ENCODE measurements at places on chromosomes 3 and 15.
A peak's percentile ranks its signal among the peaks of the same experiment; 100 is the strongest.

DNA sequence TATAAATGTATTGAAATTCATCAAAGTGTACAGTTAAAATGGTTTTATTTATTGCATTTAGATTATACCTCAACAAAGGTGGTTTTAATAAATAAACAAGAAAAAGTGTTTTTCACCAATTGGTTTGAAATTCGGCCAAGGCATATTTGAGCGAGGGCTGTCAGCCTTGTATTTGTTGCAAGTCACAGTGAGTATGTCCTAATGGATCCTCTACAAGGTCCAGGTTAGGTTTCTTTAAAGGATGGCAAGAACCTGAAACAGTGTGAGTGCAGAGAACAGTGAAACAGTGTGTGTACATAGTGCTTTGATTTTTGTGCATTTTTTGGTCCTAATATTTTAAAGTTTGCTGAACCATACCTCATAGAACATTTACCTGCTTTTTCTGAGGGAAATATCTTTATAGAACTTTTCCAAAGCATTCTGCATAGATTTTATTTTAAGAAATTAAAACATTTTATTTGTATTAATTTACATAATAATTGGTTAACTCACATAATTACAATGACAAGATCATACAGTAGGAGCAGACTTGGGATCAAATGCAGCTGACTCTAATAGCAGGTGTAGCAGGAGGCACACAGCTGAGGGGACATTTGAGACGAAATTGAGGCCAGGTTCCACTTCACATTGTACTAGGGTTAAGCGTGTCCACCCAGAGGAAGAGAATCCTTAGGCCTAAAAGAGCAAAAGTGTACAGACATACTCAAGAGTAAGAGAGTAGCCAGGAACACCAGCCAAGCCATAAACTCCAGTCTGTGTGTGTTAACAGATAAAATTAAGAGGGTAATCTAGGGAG lies 428.8 kb upstream of the TPRG1 start:
- DNase-seq: no peak

DNA sequence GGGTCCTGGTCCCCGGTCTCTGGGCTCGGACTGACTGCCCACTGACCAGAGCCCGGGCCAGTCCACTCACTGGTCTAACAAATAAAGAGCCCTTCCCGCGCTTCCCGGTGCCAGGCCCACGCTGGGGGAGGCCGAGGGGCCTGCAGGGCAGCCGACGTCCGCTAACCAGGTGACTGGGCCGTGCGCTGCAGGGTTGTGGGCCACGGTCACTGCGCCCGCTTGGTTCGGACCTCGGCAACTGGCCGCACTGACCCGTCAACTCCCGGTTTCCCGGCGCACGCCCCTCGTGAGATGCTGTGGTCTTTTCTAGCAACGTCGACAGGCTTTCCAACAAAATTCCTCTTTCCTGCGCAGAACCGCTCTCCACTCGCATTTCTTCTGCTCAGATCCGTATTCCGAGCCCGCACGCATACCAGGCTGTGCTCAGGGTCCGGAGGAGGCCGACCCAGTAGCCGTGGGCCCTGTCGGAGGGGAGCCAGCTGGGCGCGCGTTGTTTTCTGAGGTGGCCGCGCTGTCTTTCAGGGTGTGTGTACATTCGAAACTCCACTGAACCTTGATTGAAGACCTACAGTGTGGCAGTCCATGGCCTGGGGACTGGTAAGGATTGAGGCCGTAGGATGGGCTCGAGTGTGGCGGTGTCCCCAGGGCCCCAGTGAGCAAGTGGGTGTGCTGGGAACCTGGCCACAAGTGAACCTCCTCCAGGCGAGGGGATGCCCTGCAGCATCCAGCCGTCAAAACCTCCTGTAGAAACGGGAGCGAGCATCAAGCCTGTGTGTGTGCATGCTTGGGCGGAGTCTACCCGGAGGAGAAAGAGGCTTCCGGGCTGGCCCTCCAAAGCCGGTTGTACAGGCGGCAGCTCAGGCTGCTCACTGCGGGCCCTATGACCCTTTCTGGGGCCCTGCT lies 875 bp upstream of the NT5DC2 start:
- no peak for DNase-seq

DNA sequence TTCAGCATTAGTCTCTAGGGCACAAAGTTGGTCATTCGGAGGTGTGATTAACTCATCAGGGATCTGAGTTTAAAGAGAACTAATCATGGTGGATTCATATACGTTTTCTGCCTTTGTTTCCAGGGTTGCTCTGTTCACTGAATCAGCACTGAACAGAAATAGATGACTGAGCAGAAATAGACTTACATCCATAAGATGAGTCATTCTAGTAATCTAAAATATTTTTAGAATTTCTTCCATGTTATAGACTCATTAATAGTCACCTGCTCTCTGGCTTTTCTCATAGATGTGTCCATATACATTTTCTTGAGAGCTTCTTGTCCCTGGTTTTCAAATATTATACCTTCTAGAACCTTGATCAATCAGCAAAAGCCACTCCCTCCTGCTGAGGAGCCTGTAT lies 837.6 kb upstream of the DPPA4 start:
- no peak for DNase-seq

- no peak for DNase-seq
These were observed 1292.6 kb downstream of the SI start for GRCh38 chr3:163785693-163786092.

DNA sequence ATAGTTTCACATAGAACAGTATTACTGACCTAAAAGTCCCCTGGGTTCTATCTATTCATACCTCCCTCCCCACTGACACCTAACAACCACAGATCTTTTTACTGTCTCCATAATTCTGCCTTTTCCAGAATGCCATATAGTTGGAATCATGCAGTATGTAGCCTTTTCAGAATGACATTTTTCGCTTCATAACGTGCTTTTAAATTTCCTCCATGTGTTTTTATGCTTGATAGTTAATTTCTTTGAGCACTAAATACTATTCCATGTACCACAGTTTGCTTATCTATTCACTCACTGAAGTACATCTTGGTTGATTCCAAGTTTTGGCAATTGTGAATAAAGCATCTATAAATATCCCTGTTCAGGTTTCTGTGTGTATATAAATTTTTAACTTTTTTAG lies 77.7 kb upstream of the GPR149 start:
- DNase-seq: no peak

DNA sequence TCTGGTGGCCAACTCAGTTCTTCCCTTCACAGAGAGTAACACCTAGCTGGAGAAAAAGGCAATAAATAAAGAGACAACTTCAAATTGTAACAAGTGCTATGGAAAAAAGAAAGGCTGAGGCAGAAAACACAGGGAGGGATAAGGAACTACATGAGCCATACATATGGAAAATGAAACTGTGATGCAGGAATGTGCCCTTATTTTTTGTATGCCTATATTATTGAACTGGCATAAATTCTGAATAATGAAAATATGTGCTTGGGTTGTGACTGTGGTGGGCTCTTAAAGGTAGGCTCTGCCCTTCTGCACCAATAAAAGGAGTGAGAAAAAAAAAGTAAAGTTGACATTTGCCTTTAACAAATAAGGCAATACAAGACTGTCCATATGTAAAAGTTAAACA lies 19.6 kb downstream of the FHIT start:
- DNase-seq: no peak

GRCh38 chr3:10531031-10531430 lies 25.6 kb upstream of the ATP2B2 start:
- no peak for DNase-seq

- no peak for DNase-seq
These were observed 84.6 kb upstream of the DPH6 start for GRCh38 chr15:35630532-35630931.

GRCh38 chr15:71114887-71115566 lies at the start of gene THSD4:
TSS of gene THSD4 (plus strand) at chr15:71115471.
- peak; percentile 56 for DNase-seq

DNA sequence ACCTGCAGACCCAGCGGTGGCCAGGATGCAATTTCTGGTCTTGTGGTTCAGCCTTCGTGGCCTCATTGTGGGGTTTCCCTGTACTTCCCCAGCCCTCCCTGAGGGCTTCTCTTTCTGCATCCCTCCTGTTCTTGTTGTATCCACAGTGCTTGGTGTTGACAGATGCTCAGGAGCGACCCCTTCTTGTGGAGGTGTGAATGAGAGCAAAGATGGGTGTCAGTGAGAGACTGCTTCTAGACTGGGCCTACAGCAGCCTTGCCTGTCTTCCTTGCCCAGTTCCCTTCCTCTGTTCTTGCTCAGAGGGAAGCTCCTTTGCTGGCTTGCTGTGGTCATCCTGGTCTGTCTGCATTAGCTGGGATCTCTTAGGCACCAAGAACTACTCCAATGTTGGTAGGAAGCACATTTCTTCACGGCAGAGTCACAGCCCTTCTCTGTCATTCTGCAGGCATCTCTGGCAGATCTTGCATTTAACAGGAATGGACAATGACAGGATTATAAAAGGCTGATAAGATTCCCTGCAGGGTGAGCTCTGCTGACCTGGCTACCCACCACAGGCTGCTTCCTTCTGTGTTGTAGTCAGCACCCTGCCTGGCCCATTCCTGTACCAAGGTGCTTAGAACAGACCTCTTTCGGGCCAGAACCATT lies 317.8 kb upstream of the C2CD4B start:
- no peak for DNase-seq

- peak; percentile 40 for DNase-seq
These were observed 753 bp downstream of the ITGB5 start for GRCh38 chr3:124886168-124887056.

DNA sequence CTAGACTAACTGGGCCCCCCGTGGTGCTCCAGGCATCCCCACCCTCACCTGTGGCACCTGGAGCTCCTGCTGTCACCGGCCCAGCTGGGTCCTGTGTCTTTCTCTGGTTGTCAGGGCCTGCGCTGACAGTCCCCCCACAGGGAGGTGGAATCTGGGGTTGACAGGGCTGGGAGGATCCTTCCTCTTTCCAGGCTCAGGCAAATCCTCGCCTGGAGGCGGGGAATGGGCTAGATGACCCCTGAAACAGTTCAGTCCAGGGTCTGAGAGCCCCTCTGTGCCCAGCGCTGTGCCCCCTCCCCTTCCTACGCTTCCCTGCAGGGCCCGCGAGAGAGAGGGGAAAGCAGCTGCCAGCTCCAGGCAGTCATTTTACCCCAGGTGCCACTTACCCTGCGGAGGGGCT lies 50.1 kb upstream of the MCF2L2 start:
- DNase-seq: no peak

DNA sequence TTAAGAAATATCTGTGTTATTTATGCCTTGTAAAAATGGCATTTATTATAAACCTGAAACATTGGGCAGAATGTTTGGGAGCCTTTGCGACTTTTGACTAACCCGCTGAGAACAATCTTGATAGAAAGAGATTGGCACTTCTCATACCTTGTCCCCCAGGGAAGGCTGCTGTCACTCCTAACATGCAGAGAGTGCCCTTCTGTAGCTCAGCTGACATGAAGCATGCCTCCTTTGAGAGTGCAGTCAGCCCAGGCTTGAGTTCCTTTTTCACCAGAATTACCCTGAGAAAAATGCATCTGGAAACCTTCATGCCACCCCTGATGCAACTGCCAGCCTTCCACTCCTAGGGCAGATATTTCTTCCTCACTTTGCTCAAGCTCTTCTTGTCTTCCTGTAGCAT lies 569.2 kb upstream of the ARPP21 start:
- DNase-seq: no peak

- peak; percentile 63 for DNase-seq
These were observed 672 bp downstream of the TFRC start for GRCh38 chr3:196081002-196081833.

DNA sequence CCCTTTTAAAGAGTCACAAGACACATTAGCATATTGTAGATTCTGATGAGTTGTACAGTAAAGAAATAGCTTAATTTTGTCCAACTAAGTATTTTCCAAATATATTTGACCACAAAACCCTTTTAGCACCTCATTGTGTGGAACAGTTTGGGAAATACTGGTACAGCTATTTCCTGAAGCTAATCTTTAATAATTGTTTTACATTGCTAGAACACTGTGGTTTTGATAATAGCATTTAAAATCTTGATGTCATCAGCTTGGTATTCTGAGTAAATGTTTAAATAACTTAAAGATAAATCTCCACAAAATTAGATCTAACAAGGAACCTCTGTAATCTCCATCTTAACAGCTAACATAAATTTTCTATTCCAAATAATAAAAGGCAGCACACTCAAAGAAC lies 140.0 kb upstream of the MLF1 start:
- no peak for DNase-seq

DNA sequence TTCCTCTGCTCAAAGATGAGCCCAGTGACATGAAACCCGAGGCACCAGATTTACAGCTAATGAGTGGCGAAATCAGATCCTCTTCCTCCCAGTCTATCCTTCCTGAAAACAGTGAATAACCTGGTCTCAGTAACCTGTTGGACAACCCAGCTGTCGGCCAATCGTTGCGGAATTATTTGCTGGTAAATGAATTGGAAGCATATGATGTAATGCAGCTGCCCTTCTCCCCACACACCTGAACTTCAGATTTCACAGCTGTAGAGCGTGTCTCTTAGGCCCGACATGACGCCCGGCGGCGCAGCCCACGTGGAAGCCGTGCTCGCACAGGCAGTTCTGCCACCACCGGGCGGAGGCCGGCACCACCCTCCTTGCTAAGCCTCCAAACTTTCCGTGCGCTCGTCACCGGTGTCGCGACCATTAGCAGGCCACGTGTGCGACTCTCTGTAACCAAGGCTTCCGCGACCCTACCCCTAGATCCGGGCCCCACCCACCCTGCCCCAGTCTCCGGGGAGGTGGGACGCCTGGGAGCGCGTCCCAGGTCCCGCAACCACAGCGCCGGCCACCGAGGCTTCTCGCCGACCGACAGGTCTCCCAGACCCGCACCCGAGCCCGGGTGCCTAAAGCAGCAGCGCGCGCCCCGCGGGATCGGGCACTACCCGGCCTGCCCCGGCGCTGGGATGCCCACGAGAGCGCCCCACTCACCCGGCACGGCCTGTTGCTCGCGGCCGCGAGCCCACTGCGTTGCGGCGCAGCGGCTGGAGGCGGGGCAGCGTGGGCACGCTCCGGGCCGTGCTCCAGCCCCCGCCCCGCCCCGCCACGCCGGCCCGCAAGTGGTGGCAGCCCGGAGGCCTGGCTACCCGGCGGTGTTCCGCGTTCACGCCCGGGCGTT lies at the start of gene RIOX2:
TSS of gene RIOX2 (minus strand) at position 753 of the 889 bp plus-strand sequence. CDS start 4,838 bp downstream, outside the sequence.
- DNase-seq: peak; percentile 82

DNA sequence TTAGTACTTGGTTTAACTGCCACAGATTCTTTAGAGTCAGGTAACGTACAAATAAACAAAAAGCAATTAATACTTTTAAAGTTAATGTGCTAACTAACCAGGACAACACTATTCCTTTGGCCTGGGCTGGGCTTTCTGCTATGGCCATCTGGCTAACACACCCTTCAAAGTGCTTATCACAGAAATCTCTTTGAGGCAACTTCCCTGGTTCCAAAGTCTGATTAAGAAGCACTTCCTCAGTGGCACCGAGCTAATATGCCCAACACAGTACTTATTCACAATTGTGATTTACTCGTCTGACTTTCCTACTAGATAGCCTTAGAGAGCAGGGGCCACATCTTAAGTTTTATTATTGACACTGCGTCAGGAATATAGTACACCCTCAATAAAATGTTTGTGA lies 191.4 kb downstream of the MEIS2 start:
- no peak for DNase-seq

DNA sequence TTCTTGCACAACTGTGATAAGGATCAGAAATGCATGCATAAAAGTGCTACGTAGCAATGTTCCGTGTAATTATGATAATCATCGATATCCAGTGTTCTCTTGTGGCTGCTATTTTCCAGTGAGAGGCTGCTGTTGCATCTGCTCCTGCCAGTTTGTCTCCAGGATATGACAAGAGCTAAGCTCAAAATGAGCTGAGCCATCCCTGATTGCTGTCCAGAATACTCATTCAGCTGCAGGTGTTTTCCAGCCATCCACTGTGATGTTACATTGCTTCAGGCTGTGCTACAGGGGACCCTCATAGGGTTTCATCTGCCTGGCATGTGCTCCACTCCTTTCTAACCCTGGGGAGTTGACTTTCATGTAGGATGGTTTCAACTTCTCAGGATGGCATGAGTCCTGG lies 976.0 kb downstream of the ROBO1 start:
- DNase-seq: no peak

Data from activated naive CD4-positive, alpha-beta T cell treated with Interleukin-2 at 50 U/mL for 16 hours (primary cell).